A673 (cell line): ENCODE measurements at places on chromosomes 4 and X. TPM values are rescaled to one million over a fixed set of nuclear protein-coding genes. Genes with fewer than 3 reads are reported as not detected.
A peak's percentile ranks its signal among the peaks of the same experiment; 100 is the strongest.

DNA sequence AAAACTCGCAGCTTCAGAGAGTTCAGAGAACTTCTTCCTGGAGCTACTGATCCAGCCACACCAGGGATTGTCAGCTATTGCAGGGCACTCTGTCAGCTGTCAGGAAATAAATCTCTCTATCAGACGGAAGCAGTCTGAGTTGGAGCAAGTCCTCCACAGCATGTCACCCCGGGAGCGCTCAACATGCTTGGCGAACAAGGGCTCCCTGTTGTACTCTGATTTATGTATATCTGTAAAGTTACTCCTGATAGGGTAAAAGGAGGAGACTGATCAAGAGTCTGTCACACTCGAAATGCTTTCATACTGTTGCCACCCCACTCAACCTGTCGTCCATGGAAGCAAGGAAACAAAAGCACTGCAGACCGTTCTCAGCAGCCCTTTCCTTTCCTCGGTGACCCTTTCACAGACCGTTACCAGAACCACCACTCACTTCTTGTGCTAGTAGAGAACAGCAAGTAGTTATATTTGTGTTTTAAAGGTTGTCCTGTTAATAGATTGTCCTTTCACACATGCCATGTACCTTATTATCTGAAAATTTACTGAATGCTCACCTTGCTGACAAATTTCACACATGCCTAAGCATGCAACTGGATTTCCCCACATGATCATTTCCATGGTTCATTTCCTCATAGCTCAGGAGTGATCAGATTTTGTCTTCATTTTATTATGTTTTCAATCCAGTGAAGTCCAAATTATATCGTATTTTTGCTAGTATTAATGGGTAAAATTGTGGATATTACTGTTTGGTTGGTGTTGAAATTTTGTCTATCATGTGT, 2108.9 kb upstream of the TENM3 start:
- H3K36me3 ChIP-seq = no peaks in the 10 kb centered on the region
- no peaks in the 10 kb centered on the region for H3K27me3 ChIP-seq
- peak; percentile 72 for DNase-seq
- H3K4me1 ChIP-seq = peaks cover 4% of the 10 kb centered on the region
- peak overlapping the region; percentile 24 for H3K4me3 ChIP-seq
- peak overlapping the region; percentile 35 for H3K27ac ChIP-seq

- no peaks in the 10 kb centered on the region for H3K36me3 ChIP-seq
- no peaks in the 10 kb centered on the region for H3K27me3 ChIP-seq
- DNase-seq = no peak
- H3K4me3 ChIP-seq = no peak overlapping the region
Measured at GRCh38 chr4:169436734-169437133, 166.0 kb upstream of the SH3RF1 start.

DNA sequence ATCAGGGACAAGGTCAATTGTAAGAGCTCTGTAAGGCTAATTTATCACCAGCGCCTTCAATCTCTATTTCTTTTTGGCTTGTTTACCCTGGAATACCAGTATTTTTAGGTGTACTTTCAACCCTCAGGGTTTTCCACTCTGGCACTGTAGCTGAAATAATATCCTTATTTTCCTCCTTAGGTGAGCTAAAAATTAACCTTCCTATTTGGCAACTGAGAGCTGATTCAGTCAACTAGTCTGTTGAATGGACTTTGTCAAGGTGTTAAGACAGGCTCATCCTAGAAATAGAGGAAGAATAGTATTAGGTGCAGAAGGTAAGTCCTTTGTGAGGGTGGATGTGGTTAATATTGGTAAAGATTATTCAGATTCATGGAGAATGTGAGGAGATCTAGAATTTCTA, 101.3 kb upstream of the BANK1 start:
- H3K27me3 ChIP-seq = no peaks in the 10 kb centered on the region
- no peak for DNase-seq
- no peak overlapping the region for H3K4me3 ChIP-seq
- no peaks in the 10 kb centered on the region for H3K36me3 ChIP-seq
- H3K27ac ChIP-seq = no peak overlapping the region

DNA sequence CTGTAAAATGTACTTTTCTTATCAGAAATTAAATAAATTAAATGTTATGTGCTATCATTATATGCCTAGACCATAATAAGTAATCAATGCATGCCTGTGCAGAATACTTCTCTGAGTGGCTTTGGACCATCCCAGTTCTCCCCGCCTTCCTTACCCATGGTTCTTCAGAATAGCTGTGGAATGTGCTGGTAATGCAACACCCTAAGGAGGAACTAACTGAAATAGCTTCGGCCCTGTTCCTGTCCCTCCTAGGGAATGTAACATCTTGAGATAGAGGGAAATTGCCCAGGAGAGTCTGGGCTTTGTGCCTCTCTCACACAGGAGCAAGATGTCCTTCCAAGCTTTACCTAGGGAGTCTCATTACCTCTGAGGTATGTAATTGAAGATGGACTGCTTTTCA, 693.6 kb upstream of the HS3ST1 start:
- no peaks in the 10 kb centered on the region for H3K36me3 ChIP-seq
- no peaks in the 10 kb centered on the region for H3K27me3 ChIP-seq
- H3K4me1 ChIP-seq = no peaks in the 10 kb centered on the region
- DNase-seq = no peak
- H3K27ac ChIP-seq = no peak overlapping the region
- no peak overlapping the region for H3K4me3 ChIP-seq

- no peaks in the 10 kb centered on the region for H3K36me3 ChIP-seq
- peaks cover 3% of the 10 kb centered on the region for H3K27me3 ChIP-seq
- no peaks in the 10 kb centered on the region for H3K4me1 ChIP-seq
- DNase-seq = no peak
- H3K4me3 ChIP-seq = peak within 1 kb of the TSS; percentile 37
Measured at GRCh38 chrX:119398974-119399771, at the start of gene SLC25A43. Gene SLC25A43 (plus strand): TSS chrX:119399336. CDS start chrX:119399404, 68 bp downstream.

GRCh38 chr4:121790976-121791375, 10.1 kb upstream of the EXOSC9 start:
- H3K4me3 ChIP-seq = no peak overlapping the region
- peaks cover 24% of the 10 kb centered on the region for H3K4me1 ChIP-seq
- H3K36me3 ChIP-seq = no peaks in the 10 kb centered on the region
- no peaks in the 10 kb centered on the region for H3K27me3 ChIP-seq
- no peak for DNase-seq
- peak overlapping the region; percentile 28 for H3K27ac ChIP-seq

GRCh38 chrX:112120721-112121120, 38.1 kb upstream of the TRPC5 start:
- H3K36me3 ChIP-seq = no peaks in the 10 kb centered on the region
- H3K4me3 ChIP-seq = no peak overlapping the region
- H3K27me3 ChIP-seq = no peaks in the 10 kb centered on the region
- no peak for DNase-seq
- H3K27ac ChIP-seq = no peak overlapping the region
- no peaks in the 10 kb centered on the region for H3K4me1 ChIP-seq

GRCh38 chrX:20530406-20530921, 263.8 kb upstream of the RPS6KA3 start:
- peaks cover 3% of the 10 kb centered on the region for H3K27me3 ChIP-seq
- peaks cover 10% of the 10 kb centered on the region for H3K4me1 ChIP-seq
- no peak overlapping the region for H3K27ac ChIP-seq

- no peak overlapping the region for H3K27ac ChIP-seq
- DNase-seq = no peak
- H3K36me3 ChIP-seq = no peaks in the 10 kb centered on the region
- no peaks in the 10 kb centered on the region for H3K27me3 ChIP-seq
Measured at GRCh38 chrX:35244796-35245508, 302.4 kb downstream of the FAM47B start.

DNA sequence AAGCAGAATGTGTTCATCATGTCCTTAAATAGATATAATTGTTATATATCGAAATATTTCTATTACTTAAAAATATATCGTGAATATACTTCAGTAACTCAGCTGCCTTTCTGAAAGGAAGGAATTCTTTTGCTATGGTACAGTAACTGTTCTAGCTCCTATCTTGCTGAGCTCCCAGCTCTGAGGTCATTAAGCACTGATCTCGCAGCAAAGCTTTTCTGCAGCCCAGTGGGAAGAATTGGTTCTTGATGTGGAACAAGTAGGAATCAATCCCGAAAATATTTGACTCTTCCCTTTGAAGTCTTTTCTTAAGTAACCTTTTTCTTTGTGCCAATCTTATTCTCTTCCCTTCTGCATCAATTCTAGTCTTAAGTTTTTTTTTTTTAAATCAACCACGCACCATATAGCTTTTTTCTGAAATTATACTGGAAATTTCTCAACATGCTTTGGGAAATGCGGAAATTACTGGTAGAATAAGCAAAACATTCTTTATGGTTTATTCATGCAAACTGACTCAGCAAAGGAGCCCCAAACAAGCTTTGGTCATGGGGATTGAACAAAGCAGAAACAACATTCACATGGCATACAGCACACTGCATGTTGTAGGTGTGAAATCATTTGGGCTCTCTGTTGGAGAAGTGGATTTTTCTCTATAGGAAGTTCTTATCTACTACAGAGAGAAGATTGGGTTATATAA, 428.9 kb upstream of the GNPDA2 start:
- no peak overlapping the region for H3K4me3 ChIP-seq
- H3K4me1 ChIP-seq = no peaks in the 10 kb centered on the region
- no peaks in the 10 kb centered on the region for H3K27me3 ChIP-seq
- H3K36me3 ChIP-seq = no peaks in the 10 kb centered on the region
- no peak overlapping the region for H3K27ac ChIP-seq

DNA sequence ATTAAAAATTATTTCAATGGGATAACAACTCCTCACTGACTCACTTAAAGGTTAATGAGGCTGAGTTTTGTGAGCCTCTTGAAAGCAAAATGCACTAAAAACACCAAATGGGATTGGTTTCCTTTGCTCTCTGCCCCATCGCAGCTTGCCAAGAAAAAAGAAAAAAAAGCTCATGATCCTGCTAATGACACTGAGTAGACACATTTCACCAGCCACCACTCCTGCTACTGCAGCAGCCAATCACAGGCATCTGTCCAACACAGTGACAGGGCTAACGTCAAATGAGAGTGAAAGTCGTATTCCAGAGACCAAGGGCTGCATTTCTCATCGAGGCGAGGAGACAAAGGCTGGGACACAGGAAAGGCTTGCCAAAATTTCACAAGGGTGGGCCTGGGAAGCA, 5.2 kb downstream of the APBB2 start:
- peaks cover 21% of the 10 kb centered on the region for H3K4me1 ChIP-seq
- H3K27ac ChIP-seq = no peak overlapping the region
- peak; percentile 11 for DNase-seq
- no peaks in the 10 kb centered on the region for H3K36me3 ChIP-seq

DNA sequence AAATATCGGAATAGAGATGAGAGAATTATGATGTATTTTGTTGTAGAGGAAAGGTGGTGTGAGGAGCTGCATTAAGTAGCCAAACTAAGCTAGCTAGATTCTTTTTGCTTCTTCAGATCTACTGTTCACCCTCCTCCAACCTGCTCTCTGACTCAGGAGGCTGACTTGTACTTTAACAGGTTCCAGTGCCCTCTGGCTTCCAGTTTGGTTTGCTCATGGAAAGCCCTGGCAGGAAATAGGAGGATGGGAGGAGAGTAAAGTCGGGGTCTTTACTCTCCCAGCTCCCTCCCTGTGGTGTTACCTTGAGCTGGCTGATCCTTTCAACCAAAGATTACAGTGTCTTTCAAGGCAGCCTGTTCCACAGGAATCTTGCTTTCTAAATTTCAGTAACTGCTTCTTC, 277.0 kb upstream of the EDA2R start:
- no peaks in the 10 kb centered on the region for H3K27me3 ChIP-seq
- H3K27ac ChIP-seq = no peak overlapping the region
- H3K36me3 ChIP-seq = no peaks in the 10 kb centered on the region
- no peaks in the 10 kb centered on the region for H3K4me1 ChIP-seq
- no peak for DNase-seq

- no peaks in the 10 kb centered on the region for H3K27me3 ChIP-seq
- H3K4me1 ChIP-seq = peaks cover 14% of the 10 kb centered on the region
- no peaks in the 10 kb centered on the region for H3K36me3 ChIP-seq
- H3K4me3 ChIP-seq = no peak overlapping the region
- no peak overlapping the region for H3K27ac ChIP-seq
- DNase-seq = peak; percentile 78
Measured at GRCh38 chrX:40281336-40282005, 183.7 kb upstream of the BCOR start.

GRCh38 chr4:182736207-182736606, 181.0 kb downstream of the DCTD start:
- H3K4me3 ChIP-seq = no peak overlapping the region
- no peak overlapping the region for H3K27ac ChIP-seq
- H3K4me1 ChIP-seq = no peaks in the 10 kb centered on the region
- no peak for DNase-seq
- no peaks in the 10 kb centered on the region for H3K36me3 ChIP-seq

DNA sequence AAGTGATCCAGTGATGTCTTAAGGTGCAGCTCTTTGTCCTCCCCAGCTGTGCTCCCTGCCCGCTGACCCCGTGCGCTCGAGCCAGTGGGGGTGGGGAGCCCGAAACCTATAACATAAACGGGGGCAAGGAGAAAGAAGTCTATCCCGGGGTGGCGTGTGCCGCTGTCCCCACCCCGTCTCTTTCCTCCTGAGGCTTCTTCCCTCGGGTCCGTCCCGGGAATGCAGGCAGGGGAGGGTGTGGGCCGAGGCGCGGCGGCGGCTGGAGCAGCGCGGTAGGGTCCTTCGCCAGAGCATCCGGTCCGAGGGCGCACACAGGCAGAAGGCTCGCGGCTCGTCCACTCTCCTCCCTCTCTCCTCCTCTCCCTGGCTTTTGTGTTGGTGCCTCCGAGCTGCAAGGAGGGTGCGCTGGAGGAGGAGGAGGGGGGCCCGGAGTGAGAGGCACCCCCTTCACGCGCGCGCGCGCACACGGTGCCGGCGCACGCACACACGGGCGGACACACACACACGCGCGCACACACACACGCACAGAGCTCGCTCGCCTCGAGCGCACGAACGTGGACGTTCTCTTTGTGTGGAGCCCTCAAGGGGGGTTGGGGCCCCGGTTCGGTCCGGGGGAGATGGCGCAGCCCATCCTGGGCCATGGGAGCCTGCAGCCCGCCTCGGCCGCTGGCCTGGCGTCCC, at the start of gene RAB33A:
TSS of gene RAB33A (plus strand) at position 517 of the 681 bp plus-strand sequence. CDS start at position 618, 101 bp downstream.
- no peaks in the 10 kb centered on the region for H3K36me3 ChIP-seq
- H3K27me3 ChIP-seq = no peaks in the 10 kb centered on the region
- H3K27ac ChIP-seq = peak within 1 kb of the TSS; percentile 88
- peaks cover 18% of the 10 kb centered on the region for H3K4me1 ChIP-seq
- DNase-seq = peak; percentile 37

DNA sequence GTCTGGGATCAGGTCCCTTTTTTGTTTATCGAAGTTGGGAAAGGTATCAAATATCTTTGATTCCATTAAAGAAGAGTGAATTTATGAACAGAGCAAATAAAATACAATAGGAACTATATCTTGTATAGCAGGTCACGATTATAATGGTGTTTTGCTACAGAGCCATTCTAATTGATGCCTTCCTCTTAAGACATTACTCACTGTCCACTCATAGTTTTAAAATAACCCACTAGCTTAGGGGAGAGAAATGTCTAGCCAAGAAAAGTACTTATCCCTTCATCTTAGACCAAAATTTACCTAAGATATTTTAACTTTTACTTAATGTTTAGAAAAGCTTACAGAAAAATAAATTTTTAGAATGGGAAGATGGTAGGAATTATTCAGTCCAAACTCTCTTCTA, 112.0 kb upstream of the PABPC4L start:
- no peak overlapping the region for H3K27ac ChIP-seq
- no peak overlapping the region for H3K4me3 ChIP-seq
- no peaks in the 10 kb centered on the region for H3K36me3 ChIP-seq
- no peak for DNase-seq

CWH43 gene
- not detected in 2 replicates for total RNA-seq

MRPS18C gene
- 49.4 and 51.4 TPM in 2 replicates for total RNA-seq

RS1 gene
- total RNA-seq = not detected in 2 replicates

H2BW2 gene
- not detected in 2 replicates for total RNA-seq

KIT gene
- 9.4 and 9.5 TPM in 2 replicates for total RNA-seq

MAGEC3 gene
- total RNA-seq = not detected in 2 replicates

ATP1B4 gene
- not detected in 2 replicates for total RNA-seq

TASL gene
- total RNA-seq = not detected in 2 replicates

ENAM gene
- not detected in 2 replicates for total RNA-seq

TMPRSS11F gene
- not detected in 2 replicates for total RNA-seq

MND1 gene
- 43.7 and 46.8 TPM in 2 replicates for total RNA-seq

HEPH gene
- total RNA-seq = not detected in 2 replicates

TAF7L gene
- 0.70 and 0.88 TPM in 2 replicates for total RNA-seq
